ENCODE measurements at places on chromosomes 1 and 21.

DNA sequence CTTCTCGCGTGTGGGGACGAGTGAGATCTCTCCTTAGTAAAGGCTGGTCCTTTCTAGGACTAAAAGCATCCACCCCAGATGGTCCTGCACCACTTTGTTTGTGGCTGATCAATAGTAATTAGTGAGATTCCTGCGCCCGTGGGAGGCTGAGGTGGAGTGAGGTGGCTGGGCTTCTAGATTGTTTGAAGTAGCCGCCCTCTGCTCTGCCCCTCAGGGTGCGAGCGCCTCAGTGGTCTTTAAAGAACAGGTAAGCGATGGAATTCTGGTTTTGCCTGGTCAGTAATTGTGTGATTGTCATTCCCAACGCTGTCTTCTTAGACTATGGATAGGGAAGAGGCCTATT is 20.7 kb downstream of the PEX14 start:
- DNase-seq, result no peak

DNA sequence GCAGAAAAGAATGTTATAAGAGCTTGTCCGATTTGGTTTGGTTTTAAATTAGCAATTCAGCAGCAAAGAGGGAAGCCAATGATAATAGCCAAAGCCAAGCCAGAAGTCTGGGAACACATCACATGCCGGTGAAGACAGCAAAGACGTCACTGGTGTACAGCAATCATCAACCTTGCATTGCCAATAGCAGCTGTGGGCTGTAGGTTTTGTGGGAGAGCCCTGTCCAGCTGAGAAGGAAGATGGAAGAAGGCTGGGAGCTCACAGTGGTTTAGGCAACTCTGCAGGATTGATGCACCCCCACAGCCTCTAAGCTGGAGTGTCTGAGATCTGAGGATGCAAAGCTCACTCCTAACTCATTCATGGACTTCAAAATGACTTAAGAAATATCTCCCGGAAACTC is 338.7 kb downstream of the SIPA1L2 start:
- DNase-seq, result no peak

- no peak for DNase-seq
Observed at GRCh38 chr1:246355411-246356230, 151.5 kb downstream of the SMYD3 start.

- no peak for DNase-seq
Observed at GRCh38 chr1:217089361-217090014, 366.3 kb upstream of the ESRRG start.

DNA sequence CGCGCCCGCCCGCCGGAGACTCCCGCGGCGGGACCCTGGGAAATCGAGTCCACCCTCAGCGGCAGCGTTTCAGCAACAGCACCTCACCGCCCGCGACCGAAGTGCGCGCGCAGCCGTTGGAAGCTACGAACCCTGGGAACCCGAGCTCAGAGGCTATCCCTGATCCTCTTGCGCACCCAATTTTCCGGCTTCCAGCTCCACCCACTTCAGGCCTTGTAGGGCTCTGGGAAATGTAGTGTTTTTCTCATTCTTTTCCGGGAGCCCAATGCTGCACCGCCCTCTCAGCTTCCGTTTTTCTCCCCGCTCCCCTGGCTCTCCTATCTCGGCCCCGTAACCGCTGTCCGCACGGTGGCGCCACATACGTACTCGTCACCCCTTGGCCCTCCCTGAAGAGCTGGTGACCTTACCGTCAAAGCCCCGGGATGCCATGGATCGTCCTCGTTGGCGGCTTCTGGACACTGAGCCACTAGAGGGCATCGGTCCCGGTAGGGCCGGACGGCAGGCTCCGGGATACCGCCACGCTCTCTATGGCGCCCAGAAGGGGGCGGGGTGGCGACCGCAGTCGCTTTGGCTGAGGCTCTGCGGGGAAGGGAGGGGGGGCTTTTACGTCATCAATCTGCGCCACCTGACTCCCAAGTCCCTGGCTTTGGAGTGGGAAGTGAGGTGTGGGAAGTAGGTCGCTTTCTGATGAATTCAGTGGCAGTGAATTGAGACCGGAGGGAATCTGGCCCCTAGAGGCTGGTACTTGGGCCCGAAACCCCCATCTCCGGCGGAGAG is at the start of the genes ODR4 and TPR:
Gene ODR4 (plus strand): TSS at position 687 of the 777 bp plus-strand sequence. CDS start 3,948 bp downstream, outside the sequence.
Gene TPR (minus strand): TSS at position 102 of the 777 bp plus-strand sequence. CDS start 225 bp downstream, outside the sequence.
- peak; percentile 90 for DNase-seq

GRCh38 chr1:98903261-98903660 is 101.4 kb downstream of the PLPPR5 start:
- no peak for DNase-seq

GRCh38 chr1:10387677-10388386 is 11.0 kb upstream of the PGD start:
- no peak for DNase-seq

DNA sequence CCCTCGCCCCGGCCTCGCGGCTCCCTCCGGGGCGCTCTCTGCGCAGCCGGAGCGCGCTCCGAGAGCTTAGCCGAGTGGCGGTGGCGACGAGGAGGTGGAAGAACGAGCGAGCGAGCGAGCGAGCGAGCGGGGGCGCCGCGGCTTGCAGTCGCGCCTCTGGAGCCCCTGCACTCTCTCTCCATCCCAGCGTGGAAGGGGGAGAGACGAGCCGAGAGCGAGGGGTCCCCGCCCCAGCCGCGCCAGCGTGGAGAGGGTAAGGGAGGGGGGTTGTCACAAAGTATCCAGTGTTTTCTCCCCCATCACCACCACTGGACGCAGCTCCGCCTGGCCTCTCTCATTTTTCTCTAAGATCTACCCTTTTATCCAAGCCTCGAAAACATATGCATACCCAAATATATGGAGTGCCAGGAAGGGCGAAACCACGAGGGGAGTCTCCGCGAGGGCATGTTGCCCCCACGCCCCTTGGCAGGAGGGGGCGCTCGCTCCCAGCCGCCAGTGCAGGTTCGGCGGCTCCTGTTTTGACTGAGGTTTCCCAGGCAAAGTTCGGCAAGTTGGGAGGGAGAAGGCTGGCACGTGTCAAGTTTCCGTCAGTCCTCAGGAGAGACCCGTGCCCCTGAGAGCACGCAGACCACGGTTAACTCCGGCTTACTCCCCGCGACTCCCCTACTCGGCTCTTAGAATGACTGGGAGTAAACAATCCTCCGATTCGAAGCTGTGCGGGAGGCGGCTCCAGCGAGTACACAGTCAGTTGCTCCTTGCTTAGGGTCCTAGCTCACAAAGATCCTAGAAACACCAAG is 569 bp upstream of the DAB1 start:
- DNase-seq, result no peak

- DNase-seq, result no peak
Observed at GRCh38 chr1:169941982-169942830, 48.5 kb upstream of the SCYL3 start.

GRCh38 chr1:21703318-21703963 is 34.3 kb upstream of the RAP1GAP start:
- no peak for DNase-seq

- no peak for DNase-seq
Observed at GRCh38 chr1:199720496-199720895, 307.0 kb upstream of the NR5A2 start.

DNA sequence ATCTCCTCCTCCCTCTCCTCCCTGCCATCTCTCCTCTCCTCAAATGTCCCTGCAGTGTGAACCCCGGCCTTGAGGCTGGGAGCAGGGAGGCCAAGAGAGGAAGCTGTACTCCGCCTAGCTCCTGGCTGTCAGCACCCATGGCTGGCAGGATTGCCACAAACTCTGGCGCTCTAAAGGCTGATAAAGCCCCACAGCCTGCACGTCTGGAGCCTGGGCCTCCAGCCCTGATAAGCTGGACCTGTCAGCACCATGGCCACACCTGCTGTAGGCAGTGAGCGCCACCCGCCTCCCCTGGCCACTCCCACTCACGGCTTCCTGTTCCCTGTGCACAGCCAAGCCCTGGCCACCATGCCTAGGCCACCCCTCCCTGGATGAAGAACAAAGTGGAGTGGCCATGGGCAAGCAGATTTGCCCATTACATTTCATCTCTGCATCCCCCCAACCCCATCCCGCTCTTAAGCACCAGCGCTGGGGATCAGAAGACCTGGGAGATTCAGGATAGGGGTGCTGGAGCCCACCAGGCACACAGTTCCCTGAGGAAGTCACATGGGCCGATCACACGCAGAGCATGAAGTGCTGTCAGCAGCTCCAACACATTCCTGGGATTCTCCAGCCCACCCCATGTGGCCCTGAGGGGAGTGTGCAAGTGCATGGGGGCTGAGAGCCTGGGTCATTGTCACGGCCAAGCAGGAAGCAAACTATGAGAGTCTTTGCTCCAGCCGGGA is 24.2 kb upstream of the NPPB start:
- no peak for DNase-seq

DNA sequence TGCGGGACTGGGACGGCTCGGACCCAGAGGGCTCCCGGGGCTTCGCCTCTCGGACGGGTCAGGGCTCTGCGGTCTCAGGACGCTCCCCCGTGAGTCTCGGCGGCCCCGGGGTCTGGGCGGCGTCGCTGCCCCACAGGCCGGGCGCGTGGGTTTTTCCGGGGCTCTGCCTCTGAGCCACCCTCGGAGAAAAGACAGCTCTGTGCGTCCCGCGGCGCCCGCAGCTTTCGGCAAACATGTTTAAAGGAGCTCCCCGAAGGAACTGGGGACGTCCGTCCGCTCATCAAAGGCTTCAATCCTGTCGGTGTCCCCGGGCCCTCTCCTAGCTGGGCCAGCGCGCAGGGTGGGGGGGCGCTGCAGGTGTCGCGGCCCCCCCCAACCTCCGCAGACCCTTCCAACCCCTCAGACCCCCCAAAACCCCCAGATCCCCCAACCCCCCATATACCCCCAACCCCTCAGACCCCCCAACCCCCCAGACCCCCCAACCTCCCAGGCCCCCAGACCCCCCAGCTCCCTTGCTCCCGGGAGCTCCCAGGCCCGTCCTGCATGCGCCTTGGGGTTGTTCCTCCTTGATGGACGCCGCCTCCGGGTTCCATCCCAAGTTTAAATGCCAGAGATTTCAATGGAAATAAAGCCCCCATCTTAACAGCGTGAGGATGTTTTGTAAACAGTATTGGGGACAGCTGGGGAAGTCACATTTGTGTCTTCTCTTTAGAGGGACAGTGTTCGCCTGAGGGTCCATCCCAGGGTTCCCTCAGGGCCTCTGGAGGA is 996 bp upstream of the C1orf159 start:
- no peak for DNase-seq

DNA sequence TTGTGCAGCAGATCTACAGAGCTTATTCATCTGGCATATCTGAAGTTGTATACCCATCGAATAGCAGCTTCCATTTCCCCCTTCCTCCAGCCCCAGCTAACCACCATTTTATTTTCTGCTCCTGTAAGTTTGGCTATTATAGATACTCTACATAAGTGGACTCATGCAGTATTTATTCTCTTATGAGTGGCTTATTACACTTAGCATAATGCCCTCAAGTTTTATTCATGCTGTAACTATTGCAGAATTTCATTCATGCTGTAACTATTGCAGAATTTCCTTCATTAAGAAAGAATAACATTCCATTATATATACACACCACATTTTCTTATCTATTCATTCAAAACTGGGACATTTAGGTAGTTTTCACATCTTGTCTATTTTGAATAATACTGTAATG is 30.5 kb upstream of the IFI16 start:
- no peak for DNase-seq

GRCh38 chr1:93033029-93033428 is 46.1 kb upstream of the MTF2 start:
- no peak for DNase-seq

GRCh38 chr1:161718559-161719324 is 2.6 kb upstream of the FCRLB start:
- DNase-seq, result no peak

DNA sequence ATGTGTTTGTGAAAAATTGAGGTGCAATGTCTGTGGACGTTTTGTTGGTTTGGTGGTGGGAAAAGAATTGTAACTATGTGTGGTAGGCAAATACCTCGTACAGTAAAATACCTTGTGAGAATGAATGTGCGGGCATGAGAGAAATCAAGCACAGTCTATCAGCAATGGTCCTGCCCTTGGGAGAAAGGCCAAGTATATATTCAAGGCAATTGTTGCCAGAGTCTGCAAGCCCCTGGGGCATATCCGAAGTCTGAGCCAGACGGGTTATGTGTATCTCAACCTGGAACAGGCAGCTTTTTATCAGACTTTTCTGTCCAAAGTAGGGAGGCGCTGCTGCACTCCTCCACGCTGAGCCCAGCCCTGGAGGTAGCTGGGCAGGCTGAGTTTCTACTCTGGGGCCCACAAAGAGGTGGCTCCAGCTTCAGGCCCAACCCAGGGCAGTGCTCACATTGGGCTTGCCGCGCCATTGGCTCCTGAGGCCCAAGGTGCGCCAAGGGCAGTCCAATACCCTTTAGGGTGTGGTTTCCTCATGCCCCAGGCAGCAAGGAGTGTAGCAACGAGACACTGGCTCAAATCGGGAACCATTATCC is 9.4 kb upstream of the GNL2 start:
- no peak for DNase-seq

GRCh38 chr1:168686666-168687065 is 42.3 kb downstream of the DPT start:
- no peak for DNase-seq

Measured in keratinocyte (primary cell).